Pancreas (tissue), 10 donors: ENCODE measurements at places on chromosomes 2 and 18.

- no peak for DNase-seq
Observed at GRCh38 chr2:192137451-192137850, 57.3 kb downstream of the TMEFF2 start.

DNA sequence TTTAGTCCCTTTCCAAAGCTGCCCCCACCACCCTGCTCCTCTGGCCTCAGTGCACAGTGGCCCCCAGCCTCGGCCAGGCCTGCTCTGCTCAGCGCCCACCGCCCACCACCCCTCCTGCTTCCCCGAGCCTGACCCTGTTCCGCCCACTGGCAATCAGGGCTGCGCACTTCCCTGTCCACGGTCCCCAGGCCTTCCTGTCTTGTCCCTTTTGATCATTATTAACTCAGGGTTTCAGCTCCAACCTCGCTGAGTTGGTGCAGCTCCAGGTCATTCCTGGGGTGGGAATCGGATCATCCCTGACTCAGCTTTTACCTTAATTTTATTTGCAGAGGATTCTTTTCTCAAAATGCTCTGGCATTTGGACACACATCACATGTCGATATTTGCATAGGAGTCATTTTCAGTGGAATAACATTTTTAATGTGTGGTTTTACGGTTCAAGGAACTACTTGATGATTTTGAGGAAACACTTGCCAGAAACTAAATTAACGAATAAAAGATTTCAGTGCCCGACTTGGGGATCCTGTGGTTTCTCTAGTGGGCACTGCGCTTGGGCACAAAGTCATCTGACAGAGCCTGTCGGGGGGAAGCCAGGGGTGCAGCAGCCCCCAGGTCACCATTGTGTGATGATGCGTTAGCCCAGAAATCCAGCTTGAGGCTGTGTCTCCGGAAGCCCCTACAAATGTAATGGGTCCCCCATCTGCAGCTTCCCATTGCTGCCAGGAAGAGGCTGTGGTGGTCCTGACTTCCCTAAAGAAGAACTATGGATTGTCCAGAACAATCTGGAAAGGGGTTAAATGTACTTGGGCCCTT is 1.0 kb upstream of the ESPNL start:
- DNase-seq = peak; percentile 5

DNA sequence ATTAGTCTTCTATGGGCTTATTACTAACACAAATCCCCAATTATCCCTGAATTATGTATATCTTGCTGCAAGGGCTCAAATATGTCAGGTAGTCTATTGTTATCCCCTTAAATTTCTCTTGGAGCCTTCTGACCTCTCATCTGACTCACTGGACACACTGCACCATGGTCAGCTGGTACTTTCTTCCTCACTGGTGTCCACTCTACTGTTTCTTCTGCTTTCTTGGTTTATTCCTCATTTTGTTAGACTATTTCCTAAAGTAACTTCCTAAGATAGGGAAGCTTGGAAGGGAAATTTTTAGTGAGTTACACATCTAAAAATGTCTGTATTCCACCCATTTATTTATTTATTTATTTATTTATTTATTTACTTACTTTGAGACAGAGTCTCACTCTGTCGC is 26.5 kb downstream of the WDR35 start:
- no peak for DNase-seq

GRCh38 chr18:2981212-2981728 is 31.7 kb downstream of the LPIN2 start:
- no peak for DNase-seq

- no peak for DNase-seq
Observed at GRCh38 chr2:205245652-205246051, 436.6 kb upstream of the NRP2 start.

DNA sequence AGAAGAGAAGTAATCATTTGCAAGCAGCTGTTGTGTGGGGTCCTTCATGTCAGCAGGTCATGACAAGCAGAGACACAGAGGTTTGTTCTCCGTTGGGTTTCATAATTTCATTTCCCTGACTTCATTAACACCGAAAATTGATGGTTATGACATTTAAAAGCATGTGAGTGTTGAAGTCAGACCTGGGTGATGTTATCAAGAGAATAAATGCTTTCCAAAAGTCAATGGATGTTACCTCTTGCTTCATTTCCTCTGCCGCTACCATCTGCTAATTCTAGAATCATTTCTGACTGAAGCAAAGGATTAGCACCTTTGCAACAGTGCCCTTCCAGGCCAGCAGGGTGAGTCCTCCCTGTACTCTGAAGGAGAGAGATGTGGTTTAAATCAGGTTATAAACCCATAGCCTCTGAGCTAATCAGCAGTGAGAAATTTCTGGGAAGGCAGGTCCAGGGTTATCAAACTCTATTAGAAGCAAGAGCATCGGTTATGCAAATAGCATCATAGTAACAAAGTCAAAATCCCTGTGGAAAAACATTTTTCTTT is 446.2 kb downstream of the PIK3C3 start:
- no peak for DNase-seq

GRCh38 chr2:16330982-16331381 is 334.7 kb downstream of the CYRIA start:
- no peak for DNase-seq

DNA sequence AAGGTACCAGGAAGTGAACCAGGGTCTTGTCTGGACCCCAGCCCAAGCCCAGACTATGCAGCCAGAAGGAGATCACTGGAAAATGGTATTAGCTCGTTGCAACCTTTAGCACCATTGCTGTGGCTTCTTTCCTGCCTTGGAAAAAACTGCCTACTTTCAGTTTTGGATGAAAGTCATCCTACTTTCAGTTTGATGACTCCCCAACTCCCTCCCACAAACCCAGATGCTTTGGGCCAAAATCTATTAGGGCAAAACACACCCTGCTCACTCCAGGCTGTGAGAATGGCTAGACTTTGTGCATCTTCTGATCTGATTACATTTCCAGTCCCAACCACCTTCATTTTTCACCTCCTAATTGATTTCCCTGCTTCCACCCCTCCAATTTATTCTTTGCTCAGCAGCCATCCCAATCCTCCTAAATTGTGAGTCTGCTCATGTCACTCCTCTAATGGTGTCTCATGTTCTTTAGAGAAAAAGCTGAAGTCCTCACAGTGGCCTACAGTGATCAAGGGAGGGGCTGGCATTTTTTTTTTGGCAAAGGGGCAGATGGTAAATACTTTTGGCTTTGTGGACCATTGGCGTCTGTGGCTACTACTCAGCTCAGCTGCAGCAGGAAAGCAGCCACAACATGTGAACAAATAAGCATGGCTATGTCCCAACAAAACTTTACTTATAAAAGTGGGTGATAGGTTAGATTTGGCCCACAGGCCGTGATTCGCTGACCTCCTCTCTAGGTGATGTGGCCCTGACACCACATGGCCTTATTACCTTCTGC is 368.7 kb downstream of the SLC4A3 start:
- no peak for DNase-seq

GRCh38 chr18:44090453-44090852 is 590.2 kb upstream of the SETBP1 start:
- DNase-seq = no peak

- no peak for DNase-seq
Observed at GRCh38 chr2:3634596-3635121, 23.3 kb upstream of the ALLC start.

GRCh38 chr2:36857713-36858112 is 108.6 kb downstream of the STRN start:
- DNase-seq = no peak

- DNase-seq = no peak
Observed at GRCh38 chr2:99899882-99900281, 242.5 kb downstream of the AFF3 start.

GRCh38 chr2:16407358-16407757 is 258.3 kb downstream of the CYRIA start:
- no peak for DNase-seq

DNA sequence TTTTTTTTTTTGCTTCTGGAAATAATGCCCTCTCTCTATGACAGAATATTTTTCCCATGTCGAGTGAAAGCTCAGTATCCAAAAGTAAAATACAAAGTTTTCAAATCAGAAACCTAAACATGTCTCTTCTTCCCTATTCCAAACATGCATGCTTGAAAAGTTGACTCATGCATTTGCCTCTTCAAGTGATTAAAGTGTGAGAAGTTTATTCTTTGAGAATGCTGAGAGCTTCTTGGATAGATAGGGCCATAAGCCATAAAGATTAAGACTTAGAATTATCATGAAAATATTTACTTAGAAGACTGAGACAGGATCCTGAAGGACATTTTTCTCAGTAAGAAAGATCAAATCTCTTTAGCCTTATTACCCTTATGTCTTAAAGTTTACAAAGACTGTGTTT is 98.6 kb upstream of the EPB41L5 start:
- DNase-seq = no peak

DNA sequence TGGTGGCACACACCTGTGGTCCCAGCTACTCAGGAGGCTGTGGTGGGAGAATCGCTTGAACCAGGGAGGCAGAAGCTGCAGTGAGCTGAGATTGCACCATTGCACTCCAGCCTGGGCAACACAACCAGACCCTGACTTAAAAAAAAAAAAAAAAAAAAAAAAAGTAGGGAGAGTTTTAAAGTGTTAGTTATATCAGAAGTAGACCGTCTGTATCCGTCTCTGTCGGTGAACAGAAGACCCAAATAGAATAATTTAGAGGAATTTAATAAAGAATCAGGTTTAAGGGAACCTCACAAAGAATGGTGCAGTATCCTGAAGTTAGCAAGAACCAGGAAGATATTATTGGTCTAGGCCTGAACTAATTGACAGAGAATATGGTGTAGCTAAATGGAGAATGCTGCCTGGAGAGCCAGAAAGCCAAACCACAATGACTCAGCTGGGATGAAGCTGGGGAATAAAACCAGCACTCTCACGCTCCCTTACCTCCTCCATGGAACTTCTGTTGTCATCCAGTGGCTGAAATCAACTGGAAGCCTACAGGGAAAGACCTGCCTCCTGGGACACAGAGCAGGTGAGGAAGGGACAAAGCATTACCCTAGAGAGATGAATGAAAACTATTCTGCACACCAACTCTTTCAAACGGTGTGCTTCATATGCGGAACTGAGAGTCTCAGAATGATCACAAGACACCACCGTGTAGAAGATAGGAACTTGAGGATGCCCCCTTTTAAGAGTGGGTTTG is 39.1 kb upstream of the PLEKHM3 start:
- no peak for DNase-seq

DNA sequence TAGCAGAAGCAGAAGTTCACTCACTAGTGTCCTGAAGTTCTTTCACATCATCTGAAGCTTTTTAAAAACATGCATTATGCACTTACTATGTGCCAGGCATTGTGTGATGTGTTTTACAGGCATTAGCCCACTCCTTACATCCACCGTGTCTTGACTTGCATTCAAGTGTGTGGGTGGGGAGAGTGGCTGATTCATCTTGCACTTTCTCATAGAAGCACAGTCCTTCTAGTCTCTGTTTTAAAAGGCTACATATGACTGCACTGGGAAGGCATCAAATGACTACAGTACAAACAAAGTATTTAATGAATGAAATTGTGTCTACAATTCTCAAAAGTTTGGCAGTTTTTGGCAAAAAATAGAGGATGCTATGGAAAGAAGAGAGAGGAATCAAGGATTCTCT is 21.6 kb upstream of the DSC3 start:
- DNase-seq = no peak

DNA sequence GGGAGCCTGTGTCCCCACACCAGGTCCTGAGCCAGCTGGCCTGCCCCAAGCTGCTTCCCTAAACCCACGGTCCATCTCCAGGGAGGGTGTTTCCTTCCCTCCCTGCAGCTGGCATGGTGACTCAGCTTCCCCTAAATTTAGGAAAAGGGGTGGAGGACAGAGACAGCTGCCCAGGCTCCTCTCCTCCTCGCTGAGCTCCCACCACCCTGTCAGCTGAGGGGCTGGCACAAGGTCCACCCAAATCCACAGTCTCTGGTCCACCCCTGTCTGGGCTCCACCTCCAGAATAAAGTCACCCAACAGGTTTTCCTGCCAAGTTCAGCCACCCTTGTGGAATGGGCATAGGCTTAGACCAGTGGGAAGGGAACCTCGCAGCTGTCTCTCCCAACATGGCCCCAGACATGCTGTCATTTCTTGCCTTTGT is 156.5 kb downstream of the TNS1 start:
- no peak for DNase-seq
